ENCODE measurements at places on chromosomes 5 and 9.

DNA sequence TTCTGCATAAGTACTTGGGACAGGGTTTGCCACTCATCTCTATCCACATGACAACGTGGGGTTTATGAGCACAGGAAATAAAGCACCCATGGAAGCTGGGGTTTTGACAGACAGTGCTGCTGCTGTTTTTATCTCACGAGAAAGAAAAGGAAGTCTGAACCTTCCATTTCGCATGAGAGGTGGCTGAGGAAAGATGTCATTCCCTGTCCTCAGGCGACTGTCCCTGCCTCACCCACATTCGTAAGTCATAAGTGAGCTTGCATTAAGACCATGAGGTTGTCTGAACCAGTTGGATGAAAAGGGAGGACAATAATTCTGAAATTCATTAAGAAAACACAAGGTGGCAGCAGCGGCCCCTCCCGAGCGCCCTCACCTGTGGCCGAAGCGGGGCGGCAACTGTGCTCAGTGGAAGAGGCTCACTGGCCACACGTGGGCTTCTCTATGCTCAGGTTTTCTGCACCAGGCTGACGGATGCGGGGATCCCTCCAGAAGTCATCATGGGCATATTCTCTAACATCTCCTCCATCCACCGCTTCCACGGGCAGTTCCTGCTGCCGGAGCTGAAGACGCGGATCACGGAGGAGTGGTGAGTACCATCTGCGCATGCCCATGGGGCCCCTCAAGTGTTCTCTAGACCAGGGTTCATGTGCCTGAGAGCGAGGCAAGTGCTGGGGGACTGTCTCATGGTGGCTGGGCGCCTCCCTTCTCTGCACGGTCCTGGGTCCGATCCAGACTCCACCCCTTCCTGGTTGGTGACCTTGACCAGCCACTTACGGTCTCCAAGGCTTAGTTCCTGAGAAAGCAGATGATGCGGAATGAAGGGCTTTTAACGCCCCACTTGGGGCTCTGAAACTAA is 54.7 kb upstream of the SUSD3 start:
- DNase-seq: peak; percentile 38

GRCh38 chr5:172707285-172708182 is 63.5 kb downstream of the DUSP1 start:
- no peak for DNase-seq

DNA sequence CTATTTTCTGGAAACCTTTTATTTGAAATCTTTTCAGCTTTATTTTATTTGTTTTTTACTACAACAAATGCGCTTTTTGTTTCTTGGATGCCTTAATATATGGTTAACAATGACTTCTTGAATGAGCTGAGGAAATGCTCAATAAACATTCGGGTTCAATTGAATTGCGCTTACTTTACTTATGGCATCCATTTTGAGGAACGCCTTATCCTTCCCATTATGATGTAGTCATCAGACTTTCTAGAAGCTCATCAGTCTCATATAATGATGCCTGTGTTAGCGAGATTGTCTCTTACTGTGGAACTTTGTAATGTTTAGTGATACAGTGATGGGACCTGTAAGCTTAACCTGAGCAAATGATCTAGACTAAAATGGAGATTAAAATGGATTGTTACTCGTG is 916 bp downstream of the SHLD3 start:
- no peak for DNase-seq

DNA sequence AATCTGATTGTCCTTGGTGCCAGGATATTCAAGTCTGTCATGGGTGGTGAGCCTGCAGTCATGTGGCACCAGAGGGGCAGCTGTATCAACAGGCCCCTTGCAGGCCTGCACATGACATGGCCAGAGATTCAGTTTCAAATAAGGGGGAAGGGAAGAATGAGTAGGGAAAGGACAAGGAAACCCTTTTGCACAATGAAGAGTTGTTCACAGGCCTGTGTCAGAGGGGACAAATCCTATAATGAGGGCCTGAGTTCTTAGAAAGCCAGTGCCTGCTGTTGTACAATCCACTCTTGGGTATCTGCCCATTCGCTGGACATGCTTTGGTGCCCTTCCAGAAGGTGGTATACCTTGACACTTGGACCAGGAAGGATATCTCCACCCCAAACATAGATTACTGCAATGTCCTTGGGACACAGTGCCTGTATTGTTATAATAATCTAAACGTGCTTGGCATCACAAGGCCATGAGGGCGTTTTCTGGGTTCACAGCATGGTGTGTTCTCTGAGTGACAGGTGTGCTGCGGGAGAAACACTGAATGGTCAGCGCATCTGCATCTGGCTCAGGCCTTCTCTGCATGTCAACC is 1.9 kb upstream of the TMEM171 start:
- no peak for DNase-seq

DNA sequence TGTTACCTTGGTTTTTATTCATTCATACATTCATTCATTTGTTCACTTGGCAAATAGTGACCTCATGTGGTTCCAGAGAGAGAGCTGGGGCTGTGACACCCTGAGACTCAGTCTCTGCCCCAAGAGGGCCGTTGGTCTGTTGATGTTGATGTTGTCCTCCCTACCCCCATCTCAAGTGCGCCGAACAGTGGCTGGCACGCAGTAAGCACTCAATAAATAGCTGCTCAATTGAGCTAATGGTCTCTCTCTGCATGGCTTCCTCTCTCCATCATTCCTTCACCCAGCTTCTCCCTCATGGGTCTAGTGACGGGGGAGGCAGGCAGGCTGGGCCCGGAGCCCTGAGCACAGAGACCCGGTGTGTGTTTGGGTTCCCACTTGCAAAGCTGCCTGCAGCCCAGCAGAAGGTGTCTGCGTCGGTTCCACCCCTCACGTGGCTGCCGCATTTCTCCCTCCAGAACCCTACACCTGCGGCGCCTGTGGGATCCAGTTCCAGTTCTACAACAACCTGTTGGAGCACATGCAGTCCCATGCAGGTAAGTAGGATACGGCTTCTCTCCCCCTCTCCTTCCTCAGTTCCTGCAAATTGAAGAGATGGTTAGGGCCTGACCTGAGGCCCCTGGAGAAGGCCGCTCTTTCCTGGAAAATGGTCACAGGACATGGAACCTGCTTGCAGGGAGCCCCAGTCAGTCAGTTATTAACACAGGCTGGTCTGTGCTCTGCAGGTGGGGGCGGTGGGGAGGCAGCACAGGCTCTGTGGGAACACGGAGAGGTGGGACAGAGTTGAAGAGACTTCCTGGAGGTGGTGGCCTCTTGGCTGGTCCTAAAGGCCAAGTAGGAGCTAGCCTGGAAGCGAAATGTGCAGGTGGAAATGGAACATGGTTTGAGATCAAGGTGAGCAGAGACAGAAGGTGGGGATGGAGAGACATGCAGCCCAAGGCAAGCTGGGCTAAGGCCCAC is 42.0 kb downstream of the AMBP start:
- DNase-seq: no peak

DNA sequence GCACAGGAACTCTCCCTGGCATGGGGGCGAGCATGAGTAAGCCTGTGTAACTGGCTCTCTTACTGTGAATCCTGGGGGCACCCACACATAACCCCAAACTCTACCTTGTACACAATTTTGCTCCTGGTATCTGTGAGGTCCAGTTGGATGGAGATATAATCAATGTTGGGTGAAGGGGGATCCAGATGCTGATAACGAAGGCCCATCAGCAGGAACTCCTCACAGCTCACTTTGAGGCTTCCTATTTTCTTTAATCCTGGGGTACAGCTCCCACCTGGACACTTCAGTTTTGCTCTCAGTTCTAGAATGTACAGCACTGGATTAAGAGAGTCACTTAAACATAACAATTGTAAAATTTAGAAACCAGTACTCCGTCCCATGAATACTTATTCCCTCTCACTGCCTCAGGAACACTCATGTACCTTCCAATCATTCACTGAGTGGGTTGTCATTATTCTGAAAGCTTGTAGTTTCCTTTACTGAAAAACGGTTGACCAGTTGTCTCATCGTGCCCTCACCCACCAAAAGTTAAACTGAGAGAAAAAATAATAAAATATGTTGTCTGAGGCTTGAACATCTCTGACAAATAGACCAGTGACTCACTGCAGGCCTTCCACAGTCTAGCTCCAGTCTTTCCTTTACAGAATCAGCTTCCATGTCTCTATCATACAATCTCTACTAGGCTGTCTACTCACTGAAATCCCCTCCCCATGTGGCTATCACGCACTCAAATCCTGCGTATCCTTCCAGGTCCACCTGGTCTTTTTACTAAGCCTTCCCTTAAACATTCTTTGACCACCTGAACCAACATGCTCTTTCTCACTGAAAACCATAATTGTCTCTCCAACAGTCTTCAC is 52.6 kb downstream of the FREM1 start:
- no peak for DNase-seq

- no peak for DNase-seq
Observed at GRCh38 chr5:126055348-126055729, 367.9 kb upstream of the GRAMD2B start.

GRCh38 chr5:90342576-90342975 is 67.0 kb downstream of the CETN3 start:
- no peak for DNase-seq

GRCh38 chr9:77218612-77219011 is 41.3 kb downstream of the VPS13A start:
- no peak for DNase-seq

DNA sequence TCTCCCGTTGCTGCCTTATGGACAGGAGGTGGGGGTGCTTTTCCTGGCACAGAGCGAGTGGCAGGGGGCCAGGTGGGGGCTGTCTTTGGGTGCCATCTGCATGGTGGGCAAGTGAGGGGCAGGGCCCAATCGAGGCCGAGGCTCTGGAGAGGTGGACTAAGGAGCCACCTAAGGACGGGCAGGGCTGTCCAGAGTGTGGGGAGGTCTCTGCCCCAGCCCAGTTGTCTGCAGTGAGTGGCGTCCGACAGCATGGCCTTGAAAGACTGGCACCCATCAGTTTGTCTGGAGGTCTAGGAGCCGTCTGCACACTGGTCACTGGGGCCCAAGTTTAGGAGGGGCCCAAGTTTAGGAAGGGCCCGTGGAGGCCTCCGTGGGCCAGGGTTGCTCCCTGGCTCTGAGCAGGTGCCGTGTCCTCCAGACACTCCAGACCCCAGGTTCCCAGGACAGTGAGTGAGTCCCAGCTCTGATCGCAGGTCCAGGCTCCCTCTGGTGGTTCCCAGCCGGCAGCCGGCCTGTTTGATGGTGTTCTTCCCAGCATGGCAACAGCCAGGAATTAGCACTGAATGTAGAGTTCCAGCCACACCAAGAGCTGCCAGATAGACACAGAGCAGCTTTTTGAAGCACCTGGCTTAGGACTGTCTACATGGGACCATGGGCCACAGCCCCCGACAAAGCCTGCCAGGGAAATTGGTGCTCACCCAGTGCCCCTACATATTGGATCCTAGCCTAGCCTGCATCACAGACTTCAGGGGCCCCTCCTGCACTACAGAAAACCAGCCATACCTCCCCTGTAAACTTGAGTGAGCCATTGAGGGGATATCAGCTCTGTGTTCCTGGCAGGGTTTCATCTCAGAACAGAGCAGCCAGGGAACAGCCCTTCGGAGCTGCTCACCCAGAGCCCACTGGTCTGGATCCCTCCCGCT is 120.9 kb downstream of the WNK2 start:
- no peak for DNase-seq

GRCh38 chr5:131628990-131629389 is 6.0 kb downstream of the RAPGEF6 start:
- no peak for DNase-seq

DNA sequence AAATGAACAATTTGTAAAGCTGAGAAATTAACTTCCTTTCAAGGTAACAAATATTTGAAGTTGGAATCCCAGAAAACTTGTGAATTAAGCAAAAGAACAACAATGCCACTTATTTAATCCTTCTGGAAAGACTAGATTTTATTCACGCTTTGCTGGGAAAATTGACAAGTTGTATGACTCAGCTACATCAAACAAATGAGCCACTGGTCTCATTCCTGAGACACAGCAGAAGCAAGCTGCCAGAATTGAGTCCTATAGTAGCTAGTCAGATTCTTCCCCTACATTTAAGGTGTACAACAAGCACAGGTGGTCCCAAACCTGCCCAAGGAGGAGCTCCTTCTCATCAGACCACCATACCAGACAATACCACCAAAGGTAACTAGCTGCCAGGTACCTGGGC is 280.7 kb downstream of the SPOCK1 start:
- no peak for DNase-seq

GRCh38 chr5:16178745-16179372 is 732 bp downstream of the MARCHF11 start:
- DNase-seq: peak; percentile 5

- no peak for DNase-seq
Observed at GRCh38 chr9:6049798-6050197, 34.4 kb upstream of the RANBP6 start.

DNA sequence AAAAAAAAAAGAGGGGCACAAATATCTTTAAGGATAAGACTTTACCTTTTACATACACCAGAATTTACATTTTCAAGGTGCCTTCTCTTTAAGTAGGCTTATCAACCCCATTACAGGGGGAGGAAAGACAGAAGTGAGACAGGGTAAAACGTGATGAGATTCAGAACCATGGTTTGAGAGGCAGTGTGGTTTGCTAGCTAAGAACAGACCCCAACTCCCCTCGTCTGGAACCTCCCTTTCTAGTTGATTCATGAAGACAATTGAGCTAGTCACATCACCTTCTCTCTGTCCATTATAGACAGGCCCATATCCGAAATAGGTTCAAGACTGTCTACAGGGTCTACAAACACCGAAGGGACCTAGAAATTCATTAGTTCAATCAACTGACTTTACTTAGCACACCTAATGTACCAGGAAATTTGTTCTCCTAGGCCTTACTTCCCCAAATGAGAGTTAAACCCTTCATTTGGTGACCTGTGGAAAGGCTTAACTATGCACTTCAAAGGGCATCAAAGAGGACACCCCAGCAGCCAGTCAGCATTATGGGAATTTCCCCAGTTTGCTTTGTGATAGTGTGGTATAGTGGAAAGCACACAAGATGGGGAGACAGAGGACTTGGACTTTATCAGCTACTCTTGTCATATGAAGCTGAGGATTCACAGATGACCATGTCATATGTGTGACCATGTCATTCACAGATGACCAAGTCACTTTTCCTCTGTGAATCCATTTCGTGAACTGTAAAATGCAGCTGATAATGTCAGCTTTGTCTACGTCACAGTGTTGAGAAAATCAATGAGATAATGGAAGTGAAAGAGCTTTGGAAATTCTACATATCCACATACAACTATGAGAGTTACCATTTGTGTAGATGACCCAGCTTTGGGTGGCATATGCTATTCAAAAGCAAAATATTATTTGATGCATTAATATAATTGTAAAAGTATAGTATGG is 40.2 kb upstream of the CYFIP2 start:
- no peak for DNase-seq

DNA sequence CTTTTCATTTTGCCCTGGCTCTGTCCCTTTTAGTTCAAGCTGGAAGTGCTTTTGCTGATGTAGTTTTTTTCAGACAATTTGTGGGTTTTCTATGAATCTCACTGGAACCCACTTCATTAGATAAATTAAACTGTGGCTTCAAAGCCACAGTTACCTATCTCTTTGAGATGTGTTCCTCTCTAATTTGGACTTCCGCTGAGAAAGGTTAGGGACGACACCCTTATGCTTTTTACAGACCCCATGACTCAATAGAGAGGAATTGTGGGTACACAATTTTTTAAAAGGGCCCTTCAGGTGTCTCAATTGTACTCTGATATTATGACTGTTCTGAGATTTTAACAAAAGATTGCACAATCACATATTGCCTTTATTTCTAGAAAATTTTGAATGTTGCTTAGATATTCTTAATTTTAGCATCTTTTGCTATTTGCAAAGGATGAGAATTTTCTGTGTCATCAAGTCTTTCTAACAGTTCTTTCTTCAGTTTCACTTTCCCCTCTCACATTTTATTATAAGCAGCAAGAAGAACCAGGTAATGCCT is 110.6 kb downstream of the GADD45G start:
- no peak for DNase-seq

- DNase-seq: no peak
Observed at GRCh38 chr9:117528225-117528624, 113.4 kb upstream of the ASTN2 start.

Data from stimulated activated CD4-positive, alpha-beta T cell treated with anti-CD3 and anti-CD28 coated beads, Interleukin-15, amount 100 ng/mL, for 1 hour (primary cell).